ENCODE measurements at places on chromosomes 11 and 22. TPM values are rescaled to one million over a fixed set of nuclear protein-coding genes. Genes with fewer than 3 reads are reported as not detected.

ASCC2 gene
- 24.9 TPM for total RNA-seq

MS4A3 gene
- total RNA-seq: not detected

MCHR1 gene
- 0.77 TPM for total RNA-seq

SEC14L6 gene
- total RNA-seq: not detected

PLAAT2 gene
- total RNA-seq: 0.46 TPM

MMP8 gene
- total RNA-seq: 0.36 TPM
